ENCODE measurements at places on chromosomes 16 and 17. TPM values are rescaled to one million over a fixed set of nuclear protein-coding genes. Genes with fewer than 3 reads are reported as not detected.

LLGL2 gene
- 21.8 TPM for polyA plus RNA-seq

MAPT gene
- polyA plus RNA-seq: not detected

PIPOX gene
- polyA plus RNA-seq: 0.15 TPM

CDC27 gene
- 90.9 TPM for polyA plus RNA-seq

LGALS9B gene
- not detected for polyA plus RNA-seq

FZD2 gene
- polyA plus RNA-seq: not detected

SEPTIN1 gene
- polyA plus RNA-seq: 161 TPM

EVI2A gene
- 30.2 TPM for polyA plus RNA-seq

CX3CL1 gene
- not detected for polyA plus RNA-seq

TMEM238L gene
- not detected for polyA plus RNA-seq

USP43 gene
- polyA plus RNA-seq: not detected

UMOD gene
- not detected for polyA plus RNA-seq

MPP3 gene
- polyA plus RNA-seq: not detected

TMEM114 gene
- not detected for polyA plus RNA-seq

SETD6 gene
- 12.4 TPM for polyA plus RNA-seq

GRIN2A gene
- polyA plus RNA-seq: not detected

ZSWIM7 gene
- polyA plus RNA-seq: 70.8 TPM

GPRC5B gene
- not detected for polyA plus RNA-seq

TBC1D3G gene
- not detected for polyA plus RNA-seq

SPNS2 gene
- polyA plus RNA-seq: not detected

HSF4 gene
- not detected for polyA plus RNA-seq

CCL1 gene
- polyA plus RNA-seq: not detected

CACNA1H gene
- polyA plus RNA-seq: not detected

MPHOSPH6 gene
- polyA plus RNA-seq: 13.1 TPM

RAPGEFL1 gene
- 0.69 TPM for polyA plus RNA-seq

RTN4RL1 gene
- 0.44 TPM for polyA plus RNA-seq

KRT39 gene
- polyA plus RNA-seq: not detected

PRR35 gene
- not detected for polyA plus RNA-seq

FBXO39 gene
- not detected for polyA plus RNA-seq

NPIPB8 gene
- polyA plus RNA-seq: not detected

TCF25 gene
- 135 TPM for polyA plus RNA-seq

FBXL16 gene
- polyA plus RNA-seq: 4.4 TPM
